Mesothelial cell of epicardium (in vitro differentiated cells): ENCODE measurements at places on chromosomes 6 and 20.

- no peak for DNase-seq
Observed at GRCh38 chr20:33979094-33979493, 14.6 kb upstream of the RALY start.

- DNase-seq: no peak
Observed at GRCh38 chr6:31547727-31548543, 527 bp downstream of the NFKBIL1 start.

DNA sequence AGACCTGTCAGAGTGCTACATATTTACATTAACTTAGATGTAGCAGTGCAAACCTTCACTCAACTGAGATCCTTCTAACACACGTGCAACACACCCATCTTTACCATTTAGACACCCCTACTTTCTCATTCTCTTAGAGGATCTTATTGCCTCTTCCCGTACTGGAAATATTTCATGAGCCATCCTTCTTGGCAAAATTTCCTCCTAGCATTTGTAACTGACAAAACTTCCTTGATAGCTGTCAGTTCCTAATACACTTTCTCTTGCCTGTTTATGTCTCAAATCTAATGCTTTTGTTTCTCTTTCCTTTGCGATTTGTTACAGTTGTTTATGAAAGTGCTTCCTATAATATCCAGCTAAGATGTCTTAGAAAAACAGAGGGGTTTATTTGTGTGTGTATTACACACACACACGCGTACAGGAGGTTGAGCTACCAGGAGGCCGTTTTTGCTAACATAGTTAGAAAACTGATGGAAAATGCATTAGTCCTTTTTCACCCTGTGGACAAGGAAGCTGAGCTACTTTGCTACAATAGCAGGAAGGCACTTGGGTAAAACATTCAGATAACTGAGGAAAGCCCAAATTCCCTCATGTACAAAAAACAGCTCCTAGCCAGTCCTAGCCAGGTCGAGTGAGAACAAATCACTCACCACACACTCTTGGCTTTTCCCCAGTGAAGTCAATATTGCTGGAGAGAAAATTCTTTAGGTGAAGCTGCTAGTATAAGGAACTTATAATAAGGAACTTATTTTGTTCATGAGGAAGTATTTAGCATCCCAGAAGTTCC is 153.6 kb downstream of the NFATC2 start:
- no peak for DNase-seq

DNA sequence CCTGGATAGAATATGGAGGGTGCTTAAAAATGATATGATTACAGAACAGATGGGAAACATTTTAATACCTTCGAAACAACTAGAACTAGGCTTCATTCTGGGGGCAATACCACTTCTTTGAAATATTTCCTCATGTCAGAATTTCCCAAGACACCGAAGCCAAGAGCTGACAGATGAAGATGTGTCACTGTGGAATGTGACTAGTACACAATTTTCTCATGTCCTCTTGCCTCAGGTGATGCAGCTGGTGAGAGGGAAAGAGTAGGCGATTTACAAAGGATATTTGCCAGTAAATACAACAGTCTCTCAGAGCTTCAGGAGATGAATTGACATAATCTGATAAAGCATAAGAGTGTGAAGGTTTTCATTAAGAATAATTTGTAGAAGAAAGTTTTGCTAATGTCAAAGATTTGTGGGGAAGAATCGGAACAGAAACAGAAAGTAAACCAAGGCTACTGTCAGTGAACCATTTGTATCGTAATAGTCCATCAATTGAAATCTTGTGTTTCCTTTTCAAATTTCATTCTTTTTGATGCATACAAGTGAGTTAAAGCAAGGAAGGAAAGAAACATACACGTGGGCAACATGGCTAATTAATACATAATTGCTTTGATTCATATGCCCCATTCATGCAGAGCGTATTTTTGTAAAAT is 164.7 kb upstream of the CCN2 start:
- no peak for DNase-seq

GRCh38 chr6:13488015-13488895 is 855 bp upstream of the GFOD1 start:
- DNase-seq: no peak

- DNase-seq: no peak
Observed at GRCh38 chr6:100366419-100366818, 98.3 kb downstream of the SIM1 start.
